Anterior cingulate cortex (tissue), 58 donors: ENCODE measurements at places on chromosomes 4 and X.

DNA sequence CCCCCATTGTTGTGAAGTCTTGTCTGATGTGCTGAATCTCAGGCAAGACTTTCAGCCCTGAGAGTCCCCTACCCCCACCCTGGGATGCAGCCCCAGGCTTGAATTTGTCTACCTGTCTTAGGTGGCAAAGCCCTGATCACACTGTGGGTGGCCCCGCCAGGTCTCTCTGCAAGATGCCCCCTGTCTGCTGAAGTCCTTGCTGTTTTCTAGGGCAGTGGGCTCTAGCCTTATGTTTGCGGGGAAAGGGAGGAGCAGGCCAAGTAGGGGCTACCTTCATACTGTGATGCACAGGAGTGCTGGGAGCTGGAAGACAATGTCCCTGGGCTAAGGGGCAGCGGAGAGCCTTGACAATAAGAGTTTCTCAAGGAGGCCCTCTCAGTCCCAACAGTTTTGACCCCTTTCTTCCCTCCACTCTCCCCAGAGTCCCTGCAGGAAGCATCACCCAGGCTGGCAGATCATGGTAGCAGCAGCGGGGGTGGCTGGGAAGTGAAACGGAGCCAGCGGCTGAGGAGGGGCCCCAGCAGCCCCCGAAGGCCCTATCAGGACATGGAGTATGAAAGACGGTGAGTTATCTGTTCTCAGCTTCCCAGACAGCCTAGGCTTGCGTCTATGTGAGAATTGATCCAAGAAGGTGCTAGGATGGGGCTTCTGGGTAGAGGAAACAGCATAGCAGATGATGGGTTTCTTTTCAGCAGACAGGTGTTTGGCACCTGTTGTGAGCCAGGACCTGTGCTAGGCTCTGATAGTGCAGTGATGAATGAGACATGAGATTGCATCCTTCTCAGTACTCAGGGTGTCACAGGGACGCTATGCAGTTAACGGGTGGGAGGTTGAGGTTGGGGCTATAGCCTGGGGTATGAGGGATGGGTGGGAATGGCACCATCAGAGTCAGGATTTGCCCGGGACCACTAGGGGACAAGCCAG, 2.2 kb downstream of the RBM10 start:
- DNase-seq: no peak

GRCh38 chr4:73687421-73687820, 52.9 kb upstream of the CXCL8 start:
- no peak for DNase-seq

DNA sequence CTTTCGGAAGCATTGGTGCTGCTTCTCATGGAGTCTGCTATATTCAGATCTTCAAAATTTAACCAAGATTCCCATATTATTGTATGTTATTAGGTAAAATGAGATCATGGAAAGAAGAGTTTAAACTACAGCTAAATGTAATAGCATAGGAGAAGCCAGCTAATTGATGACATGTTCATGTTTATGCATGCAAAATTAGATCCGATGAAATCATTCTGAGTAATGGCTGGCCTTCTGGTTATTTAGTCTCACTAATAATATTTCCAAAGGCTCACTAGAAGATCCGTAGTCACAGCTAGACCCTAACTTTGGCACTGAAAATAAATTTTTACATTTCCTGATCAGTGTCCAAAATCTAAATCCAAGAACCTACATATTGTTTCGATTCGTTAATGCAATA, 19.8 kb upstream of the PHKA2 start:
- DNase-seq: no peak

DNA sequence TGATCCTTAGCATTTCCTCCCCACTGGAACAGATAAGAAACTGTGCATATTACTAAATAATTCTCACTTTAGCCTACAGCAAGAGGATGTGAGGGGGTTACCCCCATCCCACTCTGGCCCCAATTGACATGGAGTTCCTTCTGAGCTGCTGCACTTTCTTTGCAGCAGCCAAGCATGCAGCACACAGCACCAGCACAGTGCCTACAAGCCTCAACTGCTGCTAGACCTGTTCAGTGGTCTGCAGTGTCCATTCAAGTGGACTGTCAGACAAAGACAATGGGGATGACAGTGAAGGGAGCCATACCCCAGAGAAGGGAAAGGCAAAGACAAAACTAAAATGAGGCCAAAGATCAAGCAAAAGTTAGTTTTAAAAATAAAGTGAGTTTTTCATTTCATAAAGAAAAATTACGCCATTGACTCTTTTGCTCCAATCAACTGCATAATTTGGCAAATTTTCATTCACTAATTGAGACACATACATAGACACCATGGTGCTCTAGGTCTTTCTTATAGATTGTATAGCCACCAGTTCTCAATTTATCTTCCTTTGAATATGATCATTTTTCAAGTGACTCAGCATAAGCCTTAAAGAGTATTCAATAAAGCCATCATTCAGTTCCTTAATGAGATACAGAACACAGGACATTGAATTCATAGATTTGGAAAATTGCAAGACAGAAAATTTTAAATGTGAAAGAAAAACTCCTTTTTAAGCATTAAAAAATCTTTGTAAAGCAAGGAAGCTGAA, 410.6 kb downstream of the HNRNPD start:
- DNase-seq: no peak

DNA sequence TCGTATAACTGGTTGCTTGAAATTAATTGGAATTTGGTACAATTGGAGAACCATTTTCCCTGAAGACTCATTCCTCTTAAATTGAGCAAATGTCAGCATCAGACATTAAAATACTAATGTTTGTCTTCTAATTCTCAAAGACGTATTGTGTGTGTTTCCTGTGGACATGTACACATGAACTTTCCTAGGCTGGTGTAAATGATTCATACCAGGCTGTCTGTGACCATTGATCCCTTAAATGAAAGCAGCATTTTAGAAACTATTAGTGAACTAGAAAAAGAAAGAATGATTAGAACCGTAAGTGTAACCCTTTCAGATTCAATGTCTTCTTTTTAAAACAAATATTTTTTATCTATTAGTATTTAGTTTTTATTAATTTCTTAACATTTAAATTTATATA, 332.9 kb downstream of the PPP3CA start:
- no peak for DNase-seq

DNA sequence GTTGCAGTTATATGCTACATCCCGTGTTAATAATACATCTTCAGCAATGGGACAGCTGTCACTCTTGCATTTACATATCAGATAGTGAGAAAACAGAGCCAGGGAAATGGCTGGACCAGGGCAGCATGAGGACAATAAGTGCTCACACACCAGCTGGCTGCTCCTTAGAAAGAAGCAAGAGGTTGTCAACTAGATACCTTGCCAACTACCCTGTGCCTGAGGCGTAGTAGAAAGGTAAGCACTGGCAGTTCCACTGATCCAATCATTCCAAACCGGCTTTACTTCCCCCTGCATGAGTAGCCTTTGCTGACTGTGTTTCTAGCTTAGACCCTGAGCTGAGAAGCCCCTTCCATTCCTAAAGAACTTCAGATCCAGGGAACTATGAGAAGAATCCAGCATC, 52.2 kb upstream of the FGF13 start:
- DNase-seq: no peak

DNA sequence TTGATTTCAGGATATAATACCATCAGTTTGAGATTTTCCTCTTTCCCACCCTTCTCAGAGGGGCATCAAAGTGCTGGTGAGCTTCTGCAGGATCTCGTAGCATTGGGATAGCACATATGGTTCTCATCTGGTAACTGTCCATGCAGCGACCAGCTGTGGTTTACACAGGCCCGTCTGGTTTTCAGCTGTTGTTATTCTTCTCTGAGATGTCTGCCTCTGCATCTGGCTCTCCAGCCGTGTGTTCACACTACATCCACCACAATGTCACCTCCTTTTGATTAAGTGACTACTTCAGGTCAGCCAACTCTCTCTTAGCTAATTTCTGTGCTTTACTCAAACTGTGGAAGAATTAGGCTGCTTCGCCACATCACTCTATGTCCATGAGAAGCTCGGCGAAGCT, 676.7 kb upstream of the TENM3 start:
- no peak for DNase-seq

DNA sequence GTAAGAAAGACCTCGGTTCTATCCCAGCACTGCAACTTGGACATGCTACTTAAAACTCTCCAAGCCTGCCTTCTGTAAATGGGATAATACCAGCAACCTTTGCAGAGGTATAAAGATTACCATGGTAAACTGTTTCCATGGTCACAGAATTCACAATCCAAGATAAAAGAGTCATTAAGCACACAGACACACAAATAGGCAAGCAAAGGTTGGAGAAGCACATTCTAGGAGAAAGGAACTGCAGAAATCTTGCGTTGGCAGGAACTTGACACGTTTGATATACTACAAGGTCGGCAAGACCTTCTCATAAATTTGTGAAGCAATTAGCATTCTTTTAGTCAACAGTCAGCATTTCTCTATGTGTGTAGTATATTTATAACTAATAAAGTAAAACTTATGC, 12.3 kb upstream of the CHRNA9 start:
- DNase-seq: no peak

GRCh38 chr4:1870328-1870577, 940 bp upstream of the NSD2 start:
- peak; percentile 46 for DNase-seq

- no peak for DNase-seq
Measured at GRCh38 chrX:110425222-110426154, 66.8 kb downstream of the RTL9 start.

GRCh38 chr4:180542445-180543100, 1700.6 kb upstream of the TENM3 start:
- no peak for DNase-seq

DNA sequence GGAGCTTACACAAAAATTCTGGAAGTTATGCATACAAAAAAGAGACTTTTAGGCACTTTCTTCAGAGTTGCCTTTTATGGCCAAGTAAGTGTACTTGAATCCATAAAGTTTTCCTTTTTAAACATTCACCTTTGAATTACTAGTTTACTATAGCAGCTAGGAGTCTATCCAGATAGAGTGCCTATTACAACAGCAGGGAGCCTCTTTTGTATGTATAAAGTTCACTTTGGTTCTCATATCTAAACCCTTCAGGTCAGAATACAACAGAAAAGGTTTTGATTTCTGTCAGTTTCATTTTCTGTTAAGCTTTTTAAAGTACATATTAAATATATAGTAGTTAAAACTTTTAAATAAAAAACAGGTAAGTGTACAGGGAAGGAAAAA, 51.4 kb upstream of the IL13RA1 start:
- no peak for DNase-seq

- no peak for DNase-seq
Measured at GRCh38 chr4:109914322-109914721, 1.6 kb downstream of the EGF start.

DNA sequence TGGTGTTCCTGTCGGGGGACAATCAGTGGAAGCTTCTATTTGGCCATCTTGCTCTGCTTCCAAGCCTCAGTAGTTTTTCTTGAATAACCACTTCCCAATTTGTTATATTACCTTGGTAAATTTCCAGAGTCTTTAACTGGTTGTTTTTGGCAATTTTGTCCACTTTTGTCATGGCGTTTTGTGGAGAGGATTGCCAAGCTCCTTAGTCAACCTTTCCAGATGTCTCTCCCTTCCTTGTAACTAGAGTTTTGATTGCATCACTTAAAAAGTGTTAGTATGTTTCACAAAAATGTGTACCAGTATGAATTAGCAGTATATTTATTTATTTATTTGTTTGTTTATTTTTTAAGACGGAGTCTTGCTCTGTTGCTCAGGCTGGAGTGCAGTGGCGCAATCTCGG, 15.8 kb upstream of the UXT start:
- no peak for DNase-seq

GRCh38 chr4:141077611-141078225, 55.6 kb downstream of the RNF150 start:
- no peak for DNase-seq

- DNase-seq: no peak
Measured at GRCh38 chrX:120735966-120736365, 106.1 kb upstream of the C1GALT1C1 start.

GRCh38 chrX:56787734-56788152, 58.7 kb downstream of the NBDY start:
- DNase-seq: no peak

DNA sequence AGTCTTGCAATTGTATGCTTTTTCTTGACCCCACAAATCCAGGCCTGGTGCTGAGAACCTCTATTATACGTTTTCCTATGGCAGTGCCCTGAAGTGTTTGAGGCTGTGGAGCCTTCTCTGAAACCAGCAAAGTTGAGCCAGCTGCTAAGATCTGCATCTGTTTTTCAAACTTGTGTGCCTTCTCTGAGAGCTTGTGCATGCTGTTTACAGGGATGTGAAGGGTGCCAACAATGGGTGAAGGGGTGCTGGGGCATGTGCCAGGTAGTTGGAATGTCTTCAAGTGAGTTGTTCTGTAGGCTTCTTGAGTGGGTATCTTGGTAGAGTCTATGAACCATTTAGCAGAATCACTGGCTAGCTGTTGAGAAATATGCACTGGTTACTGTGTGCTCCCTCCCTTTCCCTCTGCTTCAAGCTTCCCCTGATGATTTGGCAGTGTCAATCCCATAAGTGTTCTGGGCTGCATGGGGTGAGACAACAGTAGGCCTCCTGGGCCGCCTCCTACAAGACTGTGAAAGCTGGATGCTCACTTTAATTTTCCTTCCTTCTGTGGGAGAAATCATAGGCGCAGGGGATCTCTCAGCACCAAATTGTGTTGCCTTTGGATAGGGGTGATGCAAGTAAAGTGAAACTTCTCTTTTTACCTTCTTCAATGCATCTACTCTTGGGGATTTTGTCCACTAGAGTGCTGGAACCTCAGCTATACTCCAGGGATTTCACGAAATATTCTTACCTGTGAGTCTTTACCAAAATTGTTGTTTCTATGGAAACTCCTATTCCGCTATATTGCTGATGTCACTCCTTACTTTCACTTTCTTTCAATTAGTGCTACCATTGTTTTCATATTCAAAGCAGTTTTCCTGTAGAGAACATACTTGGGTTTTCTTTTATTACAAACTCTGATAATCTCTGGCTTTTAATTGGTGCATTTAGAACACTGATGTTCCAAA, 30.0 kb downstream of the ITM2A start:
- no peak for DNase-seq

DNA sequence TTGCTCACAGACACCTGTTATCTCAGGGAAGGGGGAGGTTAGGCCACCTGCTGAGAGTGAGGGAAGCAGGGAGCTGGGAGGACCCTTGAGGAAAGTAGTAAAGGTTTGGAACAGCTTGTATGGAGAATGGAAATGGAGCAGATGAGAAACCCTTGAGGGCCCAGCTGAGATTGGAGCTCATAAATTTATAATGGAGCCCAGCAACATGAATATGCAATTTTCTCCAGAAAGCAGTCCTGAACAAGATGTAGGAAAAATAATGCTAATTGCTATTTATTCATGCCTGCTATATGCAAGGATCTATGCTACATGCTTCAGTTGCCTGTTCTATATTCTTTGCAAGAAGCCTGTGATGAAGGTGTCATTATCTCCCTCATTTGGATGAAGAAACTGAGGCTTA, 67.5 kb upstream of the LEF1 start:
- DNase-seq: no peak
